T-helper 17 cell (primary cell): ENCODE measurements at places on chromosomes 2 and 18. TPM values are rescaled to one million over a fixed set of nuclear protein-coding genes. Genes with fewer than 3 reads are reported as not detected.

RFX8 gene
- total RNA-seq, result 0.44 TPM

- H3K27me3 ChIP-seq, result peaks cover 11% of the 10 kb centered on the region
- DNase-seq, result no peak
- H3K4me3 ChIP-seq, result no peak overlapping the region
- H3K27ac ChIP-seq, result no peak overlapping the region
Observed at GRCh38 chr18:48666613-48667012, 127.8 kb downstream of the CTIF start.

GRCh38 chr2:127763776-127764175, 47.2 kb downstream of the WDR33 start:
- H3K36me3 ChIP-seq, result no peaks in the 10 kb centered on the region
- no peak overlapping the region for H3K27ac ChIP-seq
- no peak for DNase-seq

- H3K4me1 ChIP-seq, result no peaks in the 10 kb centered on the region
- no peaks in the 10 kb centered on the region for H3K27me3 ChIP-seq
- H3K27ac ChIP-seq, result no peak overlapping the region
- DNase-seq, result no peak
- H3K36me3 ChIP-seq, result no peaks in the 10 kb centered on the region
- no peak overlapping the region for H3K4me3 ChIP-seq
Observed at GRCh38 chr2:51368250-51368649, 336.3 kb upstream of the NRXN1 start.

C2orf80 gene
- total RNA-seq, result not detected

MAP2 gene
- total RNA-seq, result 0.17 TPM
